ENCODE measurements at places on chromosomes 12 and 14.

- no peak for DNase-seq
Measured at GRCh38 chr12:31230004-31230403, 95.9 kb downstream of the SINHCAF start.

GRCh38 chr14:104595911-104596450 lies 8.6 kb downstream of the TMEM179 start:
- DNase-seq = no peak

- no peak for DNase-seq
Measured at GRCh38 chr14:81963846-81964245, 430.2 kb upstream of the SEL1L start.

- DNase-seq = no peak
Measured at GRCh38 chr12:94173660-94174265, 25.4 kb downstream of the PLXNC1 start.

GRCh38 chr12:111978545-111978944 lies 34.4 kb downstream of the TMEM116 start:
- DNase-seq = no peak

GRCh38 chr12:94133964-94134795 lies 14.2 kb upstream of the PLXNC1 start:
- peak; percentile 7 for DNase-seq

GRCh38 chr12:107026806-107027635 lies 40.1 kb upstream of the MTERF2 start:
- DNase-seq = no peak

- no peak for DNase-seq
Measured at GRCh38 chr14:101600336-101600890, 39.1 kb downstream of the DIO3 start.

GRCh38 chr12:44091948-44092606 lies 256.2 kb downstream of the TMEM117 start:
- no peak for DNase-seq

GRCh38 chr14:67602995-67603545 lies 3.0 kb upstream of the PIGH start:
- no peak for DNase-seq

GRCh38 chr12:24798335-24798734 lies 150.6 kb downstream of the BCAT1 start:
- no peak for DNase-seq

GRCh38 chr12:113961921-113962710 lies 4.0 kb downstream of the RBM19 start:
- no peak for DNase-seq

- no peak for DNase-seq
Measured at GRCh38 chr12:49730568-49731101, 10.7 kb upstream of the TMBIM6 start.

DNA sequence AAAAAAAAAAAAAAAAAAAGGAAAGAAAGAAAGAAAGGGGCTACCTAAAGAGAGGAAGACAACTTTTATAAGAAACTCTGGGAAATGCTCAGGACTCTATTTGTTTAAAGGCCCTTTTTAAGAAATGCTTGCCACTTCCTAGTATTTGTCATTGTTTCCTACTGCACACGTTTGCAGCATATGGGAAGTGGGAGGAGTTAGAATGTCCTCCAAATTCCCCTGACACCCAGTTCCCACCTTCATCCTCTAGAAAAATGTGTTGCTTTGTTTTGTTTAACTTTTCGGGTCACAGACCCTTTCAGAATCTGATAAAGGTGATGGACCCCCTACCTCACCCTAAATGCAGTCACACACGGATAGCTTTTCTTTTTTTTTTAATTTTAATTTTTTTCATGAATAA lies 40.8 kb downstream of the NINJ2 start:
- no peak for DNase-seq

DNA sequence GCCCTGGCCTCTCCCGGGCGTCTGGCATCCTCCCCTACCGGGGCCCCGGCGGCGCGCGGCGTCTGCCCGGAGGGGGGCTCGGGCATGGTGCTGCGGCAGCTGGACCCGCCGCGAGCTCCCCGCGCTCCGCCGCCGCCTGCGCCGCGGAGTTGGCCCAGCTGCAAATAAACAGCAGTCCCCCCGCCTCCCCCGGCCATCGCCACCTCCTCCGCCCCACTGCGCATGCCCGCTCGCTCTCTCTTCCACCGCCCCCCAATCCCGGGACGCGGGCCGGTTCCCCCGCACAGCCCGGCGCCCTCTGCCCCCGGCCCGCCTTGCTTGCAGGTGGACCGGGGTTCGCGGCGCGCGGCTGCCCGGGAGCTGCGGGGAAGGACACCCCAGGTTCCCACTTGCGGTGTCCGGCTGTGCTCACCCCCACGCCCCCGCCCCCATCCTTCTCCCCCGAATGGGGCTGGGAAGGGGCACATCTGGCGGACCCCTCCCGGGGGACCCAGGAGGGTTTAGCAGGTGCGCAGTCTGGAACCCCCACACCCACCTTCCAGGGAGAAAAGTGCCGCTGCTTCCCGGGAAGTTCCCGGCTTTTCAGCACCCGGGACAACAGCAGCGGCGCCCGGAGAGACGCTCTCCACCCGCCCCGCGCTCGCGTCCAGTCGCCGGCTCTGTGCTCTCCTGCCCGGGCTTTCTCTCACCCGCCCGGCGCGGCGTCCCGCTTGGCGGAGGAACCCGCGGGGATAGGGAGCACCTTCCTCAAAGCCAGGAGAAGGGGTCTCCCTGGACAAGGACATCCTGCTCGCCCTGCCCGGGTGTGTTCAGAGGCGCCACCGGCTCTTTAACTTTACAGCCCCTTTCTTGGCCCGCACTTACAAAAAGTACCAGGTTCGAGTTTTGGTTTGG lies at the start of gene TMTC1:
TMTC1 (minus strand) TSS at position 170 of the 894 bp plus-strand sequence. CDS start 191 bp downstream, outside the sequence.
- no peak for DNase-seq

DNA sequence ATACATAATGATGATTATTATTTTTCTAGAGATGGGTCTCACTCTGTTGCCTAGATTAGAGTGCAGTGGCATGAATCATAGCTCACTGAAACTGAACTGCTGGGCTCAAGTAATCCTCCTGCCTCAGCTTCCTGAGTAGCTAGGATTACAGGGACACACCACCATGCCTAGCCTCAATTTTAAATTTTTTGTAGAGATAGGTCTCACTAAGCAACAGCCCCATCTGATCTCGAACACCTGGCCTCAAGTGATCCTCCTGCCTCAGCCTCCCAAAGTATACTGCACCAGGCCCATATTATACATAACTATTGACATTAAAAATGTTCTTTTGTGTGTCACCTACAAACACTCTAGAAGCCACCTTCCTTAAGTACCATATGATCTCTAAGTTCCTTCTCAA lies 3.4 kb downstream of the TXNRD1 start:
- DNase-seq = no peak

- DNase-seq = no peak
Measured at GRCh38 chr14:44436458-44436857, 70.6 kb downstream of the FSCB start.

DNA sequence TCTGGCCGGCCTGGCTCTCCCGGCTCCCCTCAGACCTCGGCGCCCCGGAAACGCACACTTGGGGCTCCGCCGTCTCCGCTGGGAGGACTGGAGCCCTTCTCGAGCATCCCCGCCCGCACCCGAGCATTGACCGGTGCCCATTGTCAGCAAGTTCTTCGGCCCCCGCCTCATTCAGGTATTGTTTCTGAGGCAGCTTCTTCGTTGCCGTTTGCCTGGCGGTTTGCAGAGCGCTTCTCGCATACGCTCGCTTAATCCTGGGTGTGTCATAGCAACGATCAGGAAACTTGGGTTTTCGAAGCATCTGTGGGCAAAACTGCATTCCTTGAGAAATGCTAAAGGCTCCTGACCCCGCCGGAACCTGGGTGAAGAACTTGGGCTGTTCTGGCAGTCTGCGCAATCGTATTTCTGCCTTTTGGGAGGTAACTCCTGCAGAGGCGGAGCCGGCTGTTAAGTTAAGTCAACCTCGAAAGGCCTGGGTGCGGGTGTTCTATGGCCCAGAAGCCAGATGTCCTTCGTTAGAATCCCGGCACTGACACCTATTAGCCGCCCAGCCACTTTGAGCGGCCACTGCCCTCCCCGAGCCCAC lies 518 bp downstream of the GSKIP start:
- no peak for DNase-seq

- DNase-seq = no peak
Measured at GRCh38 chr14:101781240-101782061, 19.9 kb downstream of the PPP2R5C start.

GRCh38 chr12:121537814-121538698 lies 42.8 kb downstream of the KDM2B start:
- no peak for DNase-seq

GRCh38 chr12:9064815-9065606 lies 50.7 kb downstream of the A2M start:
- DNase-seq = no peak

DNA sequence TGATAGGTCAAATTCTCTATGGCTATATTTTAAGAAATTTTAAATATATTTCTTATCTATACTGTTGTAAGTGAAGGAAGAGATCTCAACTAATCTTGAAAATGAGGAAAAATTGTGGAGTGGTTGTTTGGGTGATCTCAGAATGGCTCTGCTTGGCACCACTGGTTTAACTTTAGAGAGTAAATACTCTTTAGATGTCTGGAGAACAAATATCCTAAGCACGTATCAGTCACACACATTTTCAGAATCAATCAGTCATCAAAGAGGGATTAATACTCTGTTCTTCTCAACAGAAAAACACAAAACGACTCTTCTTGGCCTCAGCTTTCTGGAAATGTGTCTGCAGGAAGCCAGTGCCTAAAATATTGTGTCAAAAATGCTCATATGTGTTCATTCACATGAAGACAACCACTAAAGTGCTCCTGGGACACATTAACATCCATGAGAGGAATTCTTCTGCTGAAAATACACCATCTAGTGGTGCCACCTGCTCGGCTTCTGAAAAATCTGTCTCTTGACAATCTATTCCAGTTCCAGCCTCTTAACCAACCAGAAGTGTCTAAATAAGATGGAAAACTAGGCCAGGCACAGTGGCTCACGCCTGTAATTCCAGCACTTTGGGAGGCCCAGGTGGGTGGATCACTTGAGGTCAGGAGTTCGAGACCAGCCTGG lies 81.1 kb upstream of the CCDC198 start:
- no peak for DNase-seq

GRCh38 chr12:11812586-11813437 lies 163.3 kb downstream of the ETV6 start:
- no peak for DNase-seq

GRCh38 chr12:101696251-101697196 lies 916 bp upstream of the CHPT1 start:
- no peak for DNase-seq

- peak; percentile 54 for DNase-seq
Measured at GRCh38 chr14:94394581-94395207, 6.3 kb upstream of the SERPINA1 start.

DNA sequence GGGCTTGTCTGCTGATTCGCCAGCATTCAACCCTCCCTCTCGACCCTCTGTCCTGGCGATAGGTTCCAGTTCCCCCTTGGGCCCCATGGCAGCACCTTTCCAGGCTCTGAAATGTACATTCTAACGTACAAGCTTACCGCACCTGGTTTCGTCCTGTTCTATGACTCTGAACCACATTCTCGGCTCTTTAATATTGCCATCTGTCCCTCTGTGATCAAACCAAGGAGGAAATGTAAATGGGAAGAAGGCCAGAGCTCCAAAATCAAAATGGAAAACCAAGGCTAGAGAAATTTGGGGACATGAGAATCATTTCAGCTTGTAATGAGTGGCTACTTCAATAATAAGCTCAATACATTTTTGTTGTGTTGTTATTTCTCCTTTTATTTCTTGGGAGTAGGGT lies 117.2 kb downstream of the TTC7B start:
- no peak for DNase-seq

DNA sequence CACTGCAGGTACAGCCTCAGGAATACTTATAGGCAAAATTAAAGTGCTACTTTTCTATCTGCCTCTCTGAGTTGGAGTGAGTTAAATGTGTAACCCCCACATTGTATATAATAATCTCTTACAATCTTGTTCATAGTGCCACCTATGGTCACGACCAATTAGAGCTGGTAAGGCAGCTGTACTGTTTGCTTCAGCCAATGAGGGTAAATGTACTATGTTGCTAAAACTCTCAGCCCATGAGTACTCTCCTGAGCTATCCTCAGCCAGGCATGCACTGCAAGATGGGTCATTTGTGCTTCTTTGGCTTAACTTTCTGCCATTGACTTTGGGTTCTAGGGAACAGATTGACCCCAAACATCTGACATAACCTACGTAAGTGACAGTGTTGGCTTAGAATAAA lies 15.0 kb upstream of the MDM2 start:
- DNase-seq = no peak

DNA sequence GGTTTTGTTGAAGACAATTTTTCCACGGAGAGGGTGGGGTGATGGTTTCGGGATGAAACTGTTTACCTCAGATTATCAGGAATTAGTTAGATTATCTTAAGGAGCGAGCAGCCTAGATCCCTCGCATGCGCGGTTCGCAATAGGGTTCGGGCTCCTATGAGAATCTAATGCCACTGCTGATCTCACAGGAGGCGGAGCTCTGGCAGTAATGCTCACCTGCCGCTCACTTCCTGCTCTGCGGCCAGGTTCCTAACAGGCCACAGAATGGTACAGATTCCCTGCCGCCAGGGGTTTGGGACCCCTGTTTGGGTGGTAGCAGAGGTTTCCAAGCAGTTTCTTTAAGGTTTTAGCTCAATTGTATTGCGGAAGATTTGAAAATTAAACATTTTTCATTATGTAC lies 439.8 kb upstream of the OR4E1 start:
- DNase-seq = no peak

- no peak for DNase-seq
Measured at GRCh38 chr12:89975574-89975973, 266.9 kb upstream of the ATP2B1 start.

DNA sequence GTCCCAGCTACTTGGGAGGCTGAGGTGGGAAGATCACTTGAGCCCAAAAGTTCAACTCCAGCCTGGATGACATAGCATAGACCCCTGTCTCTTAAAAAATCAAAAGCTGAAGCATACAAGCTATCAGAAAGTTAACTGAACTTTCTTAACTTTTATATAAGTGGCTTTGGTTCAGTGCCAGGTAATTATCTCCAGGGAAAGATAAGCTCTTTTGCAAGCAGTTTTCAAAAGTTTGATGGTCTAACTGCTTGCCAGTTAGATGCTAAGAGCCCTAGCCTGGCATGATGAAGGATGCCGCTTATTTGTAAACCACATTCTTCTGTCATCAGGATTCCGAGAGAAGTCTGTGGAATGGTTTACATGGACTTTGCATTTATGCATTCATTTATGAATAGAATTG lies 409.1 kb downstream of the AEBP2 start:
- DNase-seq = no peak

- no peak for DNase-seq
Measured at GRCh38 chr12:94265966-94266745, 117.8 kb downstream of the PLXNC1 start.

DNA sequence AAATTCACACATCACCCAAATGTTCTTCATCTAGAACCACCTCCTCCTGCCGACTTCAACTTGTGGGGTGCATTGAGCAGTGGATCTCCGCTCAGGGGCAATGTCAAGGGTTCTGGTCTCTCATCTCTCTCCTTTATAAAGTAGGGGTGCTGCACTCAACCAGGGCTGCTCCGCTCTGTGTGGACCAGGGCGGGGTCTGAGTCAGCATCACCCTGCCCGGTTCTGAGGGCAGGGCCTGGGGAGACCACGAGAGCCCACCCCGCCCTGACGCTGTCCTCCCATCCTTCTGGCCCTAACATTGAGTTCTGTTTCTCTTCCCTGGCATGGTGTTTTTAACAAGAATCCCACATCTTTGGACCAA lies 311.6 kb upstream of the DIO3 start:
- DNase-seq = no peak

- DNase-seq = no peak
Measured at GRCh38 chr12:29537298-29537697, 39.8 kb upstream of the OVCH1 start.

All from AG09309 (cell line).